SJCRH30 (cell line): ENCODE measurements at places on chromosomes 12 and 14. TPM values are rescaled to one million over a fixed set of nuclear protein-coding genes. Genes with fewer than 3 reads are reported as not detected.
A peak's percentile ranks its signal among the peaks of the same experiment; 100 is the strongest.

DNA sequence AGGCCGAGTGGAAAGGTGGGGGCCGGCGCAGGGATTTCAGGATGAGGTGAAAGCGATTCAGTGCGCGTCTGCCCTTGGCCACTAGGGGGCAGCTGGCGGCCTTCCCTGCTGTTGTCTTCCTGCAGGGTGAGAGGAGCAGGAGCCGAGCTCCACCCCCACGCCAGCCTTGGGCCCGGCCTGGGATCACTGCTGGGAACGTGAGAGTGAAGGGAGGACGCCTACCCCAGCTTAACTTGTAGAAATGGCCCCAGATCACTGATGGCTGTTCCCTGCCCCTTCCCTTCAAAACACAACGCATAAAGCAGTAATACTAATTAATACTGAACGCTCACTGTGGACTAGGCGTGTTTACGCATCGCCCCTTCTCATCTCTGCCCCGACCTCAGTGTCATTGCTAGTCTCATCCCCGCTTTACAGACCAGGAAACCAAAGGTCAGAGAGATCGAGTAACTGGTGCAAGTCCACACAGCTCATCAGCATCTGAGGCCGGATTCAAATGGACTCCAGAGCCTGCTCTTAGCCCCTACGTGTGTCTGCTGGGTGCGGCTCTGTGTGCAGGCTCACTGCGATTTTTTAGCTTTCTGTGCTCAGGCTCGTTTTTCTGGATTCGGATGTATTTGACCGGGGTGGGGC lies 24.3 kb downstream of the MVK start:
- H3K27me3 ChIP-seq: no peaks in the 10 kb centered on the region
- H3K36me3 ChIP-seq: no peaks in the 10 kb centered on the region
- no peak overlapping the region for H3K27ac ChIP-seq
- peak; percentile 85 for DNase-seq
- H3K4me3 ChIP-seq: no peak overlapping the region

GRCh38 chr14:34742270-34743115 lies 28.1 kb upstream of the CFL2 start:
- no peaks in the 10 kb centered on the region for H3K4me1 ChIP-seq
- H3K36me3 ChIP-seq: no peaks in the 10 kb centered on the region
- DNase-seq: no peak
- no peak overlapping the region for H3K27ac ChIP-seq

- no peaks in the 10 kb centered on the region for H3K4me1 ChIP-seq
- H3K36me3 ChIP-seq: no peaks in the 10 kb centered on the region
- H3K27me3 ChIP-seq: no peaks in the 10 kb centered on the region
- H3K27ac ChIP-seq: no peak overlapping the region
- H3K4me3 ChIP-seq: no peak overlapping the region
These were observed 71.0 kb downstream of the TMTC2 start for GRCh38 chr12:82757656-82758055.

The RIPK3 gene
- total RNA-seq: not detected in 2 replicates
